ENCODE measurements at places on chromosomes 5 and 9.

DNA sequence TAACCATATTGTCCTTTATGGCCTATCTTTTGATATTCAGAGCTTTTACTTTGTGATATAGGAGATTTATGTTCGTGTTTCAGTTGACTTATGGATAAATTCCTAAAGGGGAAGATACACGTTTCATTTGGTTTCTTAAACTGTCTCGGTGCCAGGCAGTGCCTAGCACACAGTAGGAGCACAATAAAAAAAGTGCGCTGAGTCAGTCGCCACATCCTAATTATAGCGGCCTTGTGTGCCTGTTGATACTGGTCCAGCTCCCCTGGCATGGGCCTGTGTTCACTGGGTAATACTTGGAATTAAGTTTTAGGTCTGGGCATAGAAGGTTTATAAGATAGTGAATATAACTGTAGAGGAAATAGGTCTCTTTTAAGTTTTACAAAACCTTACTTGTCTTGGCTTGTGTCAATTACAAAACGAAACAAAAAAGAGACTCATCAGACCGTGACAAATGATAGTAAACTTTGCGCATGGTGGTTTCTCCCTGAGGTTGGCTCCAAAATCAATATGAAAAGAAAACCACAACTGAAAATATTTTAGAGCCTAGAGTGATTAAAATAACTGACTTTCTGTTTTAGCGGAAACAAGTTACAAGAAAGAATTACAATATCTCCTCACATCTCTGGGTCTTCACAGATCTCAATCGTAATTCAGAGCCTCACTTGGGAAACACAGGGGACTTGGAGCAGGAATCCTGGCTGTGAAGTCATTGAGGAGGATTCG is 84.8 kb downstream of the MVB12B start:
- DNase-seq: no peak

DNA sequence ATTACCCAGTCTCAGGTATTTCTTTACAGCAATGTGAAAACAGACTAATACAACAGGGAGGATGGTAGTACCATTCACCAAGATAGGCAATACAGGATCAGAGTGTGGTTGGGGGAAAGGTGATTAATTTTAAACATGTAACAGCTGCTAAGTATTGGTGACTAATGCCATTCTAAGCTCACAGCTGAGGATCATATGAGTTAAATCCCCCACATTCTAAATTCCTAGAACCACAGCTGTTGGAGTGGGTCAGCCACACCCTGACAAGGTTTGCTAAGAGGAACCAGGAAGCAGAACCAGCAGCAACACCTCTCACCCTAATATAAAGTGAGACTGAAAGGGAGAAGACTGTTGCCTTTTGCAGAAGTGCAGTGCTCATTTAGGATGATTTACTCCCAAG is 24.8 kb downstream of the HSPB3 start:
- DNase-seq: no peak

- DNase-seq: no peak
Measured at GRCh38 chr9:78668148-78668832, 371.4 kb downstream of the PSAT1 start.

DNA sequence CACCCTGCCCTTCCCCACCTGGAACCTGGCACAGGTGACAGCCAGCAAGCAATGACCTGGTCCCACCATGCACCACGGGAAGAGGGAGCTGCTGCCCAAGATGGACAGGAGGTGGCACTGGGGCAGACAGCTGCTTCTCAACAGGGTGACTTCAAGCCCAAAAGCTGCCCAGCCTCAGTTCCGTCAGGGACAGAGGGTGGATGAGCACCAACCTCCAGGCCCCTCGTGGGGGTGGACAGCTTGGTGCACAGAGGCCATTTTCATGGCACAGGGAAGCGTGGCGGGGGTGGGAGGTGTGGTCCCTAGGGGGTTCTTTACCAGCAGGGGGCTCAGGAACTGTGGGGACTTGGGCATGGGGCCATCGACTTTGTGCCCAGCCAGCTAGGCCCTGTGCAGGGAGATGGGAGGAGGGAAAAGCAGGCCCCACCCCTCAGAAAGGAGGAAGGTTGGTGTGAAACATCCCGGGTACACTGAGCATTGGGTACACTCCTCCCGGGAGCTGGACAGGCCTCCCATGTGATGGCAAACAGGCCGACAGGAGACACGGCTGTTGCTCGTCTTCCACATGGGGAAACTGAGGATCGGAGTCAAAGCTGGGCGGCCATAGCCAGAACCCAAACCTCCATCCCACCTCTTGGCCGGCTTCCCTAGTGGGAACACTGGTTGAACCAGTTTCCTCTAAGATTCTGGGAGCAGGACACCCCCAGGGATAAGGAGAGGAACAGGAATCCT is 1.9 kb downstream of the CEL start:
- DNase-seq: no peak

DNA sequence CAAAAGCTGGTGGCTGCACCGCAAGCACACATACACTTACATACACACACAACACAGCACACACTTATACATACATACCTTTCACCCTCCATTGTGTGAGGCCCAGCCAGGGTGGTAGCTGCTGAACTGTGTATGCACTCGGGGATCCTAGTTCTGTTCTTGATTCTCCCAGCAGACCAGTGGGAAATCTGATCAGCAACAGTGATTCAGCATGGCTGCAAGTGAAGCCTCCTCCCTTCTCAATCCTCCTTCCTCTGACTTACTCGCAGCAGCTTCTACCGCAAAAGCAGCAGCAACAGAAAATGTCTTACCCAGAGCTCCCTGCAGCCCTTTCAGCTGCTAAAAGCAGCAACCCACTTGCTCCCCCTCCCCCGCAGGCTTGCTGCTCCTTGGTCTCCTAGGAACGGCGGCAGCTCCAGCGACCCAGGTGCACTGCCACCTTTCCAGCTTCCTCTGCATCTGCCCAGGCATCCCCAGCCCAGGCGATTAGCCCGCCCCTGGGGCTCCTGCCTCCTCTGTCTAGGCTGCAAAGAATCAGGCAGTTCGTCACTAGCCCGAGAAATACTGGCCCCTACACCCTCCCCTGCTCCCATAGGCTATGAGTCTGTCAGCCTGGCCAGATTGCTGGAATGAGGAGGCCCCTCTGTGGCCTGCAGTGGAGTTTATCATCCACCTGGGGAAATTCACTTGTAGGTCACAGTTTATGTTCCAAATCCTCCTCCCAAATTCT is at the start of gene KLHL3:
Gene KLHL3 (minus strand): TSS at position 535 of the 730 bp plus-strand sequence. CDS start 443 bp downstream, at position 92.
- DNase-seq: peak; percentile 64

- no peak for DNase-seq
Measured at GRCh38 chr5:15421381-15421780, 78.6 kb upstream of the FBXL7 start.

GRCh38 chr5:1948111-1948510 is 65.4 kb upstream of the IRX4 start:
- no peak for DNase-seq

GRCh38 chr5:124453221-124454051 is 293.0 kb downstream of the ZNF608 start:
- DNase-seq: no peak

DNA sequence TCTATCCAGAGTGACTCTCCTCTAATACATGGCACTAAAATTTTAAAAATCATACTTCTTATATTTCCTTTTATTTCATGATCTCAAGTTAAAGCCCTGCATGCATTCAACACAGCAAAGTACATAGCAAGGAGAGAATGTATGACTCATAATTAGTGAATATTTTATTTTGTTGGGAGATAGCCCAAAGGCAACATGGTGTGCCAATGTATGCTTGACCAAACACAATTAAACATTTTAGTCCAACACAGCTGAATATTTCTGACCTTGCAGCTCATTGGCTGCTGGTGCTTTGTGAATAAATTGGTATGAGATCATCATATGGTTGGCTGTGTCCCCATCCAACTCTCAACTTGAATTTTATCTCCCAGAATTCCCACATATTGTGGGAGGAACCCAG is 103.5 kb downstream of the NPR3 start:
- no peak for DNase-seq

DNA sequence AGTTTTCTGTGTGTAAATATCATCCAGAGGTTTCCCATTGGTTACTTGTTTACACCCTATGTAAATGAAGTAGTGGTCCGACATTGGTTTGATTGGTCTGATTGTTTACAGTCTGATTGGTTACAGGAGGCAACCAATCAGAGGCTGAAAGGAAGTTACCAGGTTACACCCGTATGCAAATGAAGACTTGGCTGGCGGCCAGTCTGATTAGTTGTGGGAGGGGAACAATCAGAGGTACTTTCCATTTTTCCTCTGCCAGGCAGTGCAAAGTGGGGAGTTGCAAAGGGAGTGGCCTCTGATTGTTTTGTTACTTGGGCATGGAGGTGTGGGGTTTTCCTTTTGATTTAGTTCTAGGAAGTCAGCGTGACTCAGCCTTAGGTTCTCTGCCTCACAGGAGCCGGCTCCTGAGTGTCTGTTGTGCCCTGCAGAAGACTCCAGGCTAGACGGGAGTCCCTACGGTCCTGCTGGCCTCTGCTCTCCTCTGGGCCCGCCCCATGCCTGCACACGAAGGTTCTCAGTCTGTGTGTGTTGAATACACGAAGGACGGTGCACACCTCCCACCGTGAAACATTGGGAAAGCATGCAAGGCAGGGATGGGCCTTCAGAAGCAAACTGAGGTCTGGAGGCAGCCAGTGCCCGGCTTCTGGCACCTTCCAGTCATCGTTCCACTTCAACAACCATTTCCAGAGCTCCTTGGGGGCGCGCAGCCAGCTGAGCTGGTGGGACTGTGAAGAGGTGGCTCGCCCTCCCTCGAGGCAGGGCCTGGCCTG is 42.9 kb downstream of the OLFM1 start:
- no peak for DNase-seq

DNA sequence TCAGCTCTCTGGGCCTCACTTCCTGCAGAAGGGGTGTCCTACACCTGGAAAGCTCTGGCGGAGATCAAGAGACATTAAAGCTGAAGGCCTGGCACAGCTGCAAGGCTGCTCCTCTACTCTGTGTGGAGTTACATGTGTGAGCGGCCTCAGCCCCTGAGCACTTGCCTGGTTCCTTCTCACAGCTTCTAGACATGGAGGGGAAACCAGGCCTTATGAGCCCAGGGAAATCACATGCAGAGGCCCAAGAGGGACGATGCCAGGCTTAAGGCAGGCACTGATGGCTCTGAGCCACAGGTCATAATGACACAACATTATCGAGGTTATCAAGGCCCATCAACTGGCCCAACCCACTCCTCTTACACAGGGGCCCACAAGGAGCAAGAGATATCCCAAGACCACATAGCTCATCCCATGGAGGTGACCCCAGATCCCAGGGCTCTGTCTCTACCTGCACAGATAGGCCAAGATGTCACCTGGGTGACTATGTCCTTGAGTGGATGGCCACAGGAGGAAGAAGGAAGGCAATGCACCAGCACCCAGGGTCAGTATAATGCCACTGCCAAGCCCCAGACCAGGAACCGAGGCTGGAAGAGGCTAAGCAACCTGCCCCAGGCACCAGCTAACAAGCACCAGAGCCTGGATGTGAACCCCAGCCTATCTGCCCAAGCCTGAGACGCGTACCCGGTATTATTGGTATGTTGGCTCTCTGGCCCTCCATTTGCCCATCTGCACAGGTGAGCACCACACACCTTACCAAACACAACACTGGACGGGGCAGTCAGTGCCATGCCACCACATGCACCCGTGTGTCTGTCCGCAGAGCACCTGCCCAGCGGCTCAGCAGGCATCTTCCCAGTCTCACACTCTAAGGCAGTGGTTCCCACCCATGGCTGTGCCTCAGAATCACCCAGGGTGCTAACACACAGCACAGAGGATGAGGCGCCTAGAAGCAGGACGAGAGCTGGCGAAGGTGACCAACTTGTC is 143.3 kb downstream of the GABBR2 start:
- no peak for DNase-seq

GRCh38 chr9:130051855-130052254 is 1.9 kb upstream of the GPR107 start:
- DNase-seq: no peak

GRCh38 chr9:99833735-99834134 is 12.1 kb downstream of the NR4A3 start:
- DNase-seq: no peak

DNA sequence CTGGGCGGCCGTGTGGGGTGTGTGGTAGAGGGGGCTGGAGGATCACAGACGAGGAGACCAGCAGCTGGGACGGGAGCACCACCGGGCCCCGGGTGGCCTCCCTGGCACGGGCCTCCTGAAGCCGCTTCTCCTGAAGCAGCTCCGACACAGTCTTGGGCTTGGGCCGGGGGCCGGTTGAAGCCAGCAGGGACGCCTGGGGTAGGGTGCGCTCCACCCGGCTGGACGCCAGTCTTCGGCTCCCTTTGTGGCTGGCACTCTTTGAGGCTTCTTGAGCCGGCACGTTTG is 5.5 kb upstream of the CARD9 start:
- no peak for DNase-seq

- DNase-seq: no peak
Measured at GRCh38 chr5:107436201-107436600, 234.5 kb downstream of the EFNA5 start.

DNA sequence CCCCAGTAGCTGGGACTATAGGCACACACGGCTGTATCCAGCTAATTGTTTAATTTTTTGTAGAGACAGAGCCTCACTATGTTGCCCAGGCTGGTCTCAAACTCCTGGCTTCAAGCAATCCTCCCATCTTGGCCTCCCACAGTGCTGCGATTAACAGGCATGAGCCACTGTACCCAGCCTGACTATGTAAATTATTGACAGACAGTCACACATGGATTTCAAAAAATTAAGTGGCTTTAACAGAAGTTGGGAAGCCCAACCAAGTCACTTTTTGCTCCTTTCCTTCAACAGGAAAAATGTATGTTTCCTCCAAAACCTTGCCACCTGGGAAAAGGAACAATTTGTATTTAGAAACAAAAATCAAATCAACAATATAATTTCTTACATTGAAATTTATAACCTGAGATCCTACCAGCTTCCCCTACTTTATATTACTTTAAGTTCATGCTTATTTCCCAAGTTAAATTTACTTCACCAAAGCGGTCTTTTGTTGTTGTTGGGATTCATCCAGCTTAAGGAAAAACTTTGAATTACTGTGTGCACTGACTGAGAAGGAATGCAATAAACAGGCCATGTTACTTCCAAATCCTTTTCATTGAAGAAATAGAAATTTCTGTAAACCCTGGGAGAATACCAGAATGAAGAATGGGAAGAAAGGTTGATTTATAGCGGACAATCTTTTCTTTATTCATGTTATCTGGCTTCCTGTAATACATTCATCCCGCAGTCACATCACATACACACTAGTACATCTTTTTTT is 8.6 kb downstream of the PCA3 start:
- no peak for DNase-seq

- no peak for DNase-seq
Measured at GRCh38 chr9:16673171-16673570, 197.3 kb downstream of the BNC2 start.

GRCh38 chr5:2910401-2911175 is 159.1 kb upstream of the IRX2 start:
- no peak for DNase-seq

GRCh38 chr9:121672213-121672612 is 20.8 kb downstream of the DAB2IP start:
- no peak for DNase-seq

DNA sequence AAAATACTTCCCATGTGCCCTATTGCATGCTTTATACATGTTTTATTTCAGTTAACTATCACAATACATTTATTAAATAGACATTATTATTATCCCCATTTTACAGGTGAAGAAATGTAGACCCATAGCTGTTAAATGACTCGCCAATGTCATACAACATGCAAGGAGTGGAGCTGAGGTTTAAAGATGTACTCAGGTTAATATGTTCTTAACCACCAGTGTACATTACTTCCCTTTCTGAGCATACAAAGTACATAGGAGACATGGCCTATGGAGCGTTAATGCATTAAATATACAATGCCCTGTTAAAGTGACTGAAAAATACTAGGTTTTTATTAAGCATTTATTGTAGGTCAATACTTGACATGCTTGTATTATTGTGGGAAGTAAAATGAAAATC is 407.0 kb downstream of the PDE4D start:
- DNase-seq: no peak

GRCh38 chr9:212297-212696 is 2.4 kb upstream of the DOCK8 start:
- DNase-seq: no peak

GRCh38 chr9:38027714-38028113 is 41.3 kb downstream of the SHB start:
- no peak for DNase-seq

Measured in upper lobe of right lung (tissue), 1 donor.